Eye (tissue), 1 donor: ENCODE measurements at places on chromosomes 12 and 14.

DNA sequence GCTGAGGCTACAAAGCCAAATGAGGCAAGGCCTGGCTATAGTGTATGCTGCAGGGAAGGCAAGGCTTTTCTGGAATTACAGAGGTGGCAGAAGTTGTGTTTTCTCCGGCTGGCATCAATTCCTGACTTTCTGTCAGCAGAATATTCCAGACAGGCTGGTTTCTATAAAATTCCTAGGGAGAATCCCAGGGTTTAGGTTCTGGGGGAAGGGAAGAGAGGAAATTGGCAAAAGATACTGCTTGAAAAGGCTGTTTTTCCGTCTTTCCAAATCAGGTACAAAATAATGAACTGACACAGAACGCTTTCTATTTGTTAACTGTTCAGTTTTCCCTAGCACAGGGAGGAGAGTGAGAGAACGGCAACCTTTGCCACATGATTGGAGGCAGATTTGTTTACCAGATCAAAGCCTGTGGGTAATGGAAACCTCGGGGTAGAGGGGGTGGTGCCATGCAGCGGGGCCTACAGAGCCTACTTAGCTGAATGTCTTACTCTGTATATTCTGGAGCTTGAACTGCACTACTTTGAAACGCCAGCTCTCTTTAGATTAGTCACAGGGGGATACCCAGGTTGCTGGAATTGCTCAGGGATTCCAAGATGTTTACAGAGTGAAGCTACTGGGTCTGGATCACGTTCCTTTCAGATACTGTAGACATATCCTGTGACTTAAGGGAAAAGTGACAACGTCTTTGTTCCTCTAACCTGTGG, 65.8 kb upstream of the DACT1 start:
- peak; percentile 45 for DNase-seq

DNA sequence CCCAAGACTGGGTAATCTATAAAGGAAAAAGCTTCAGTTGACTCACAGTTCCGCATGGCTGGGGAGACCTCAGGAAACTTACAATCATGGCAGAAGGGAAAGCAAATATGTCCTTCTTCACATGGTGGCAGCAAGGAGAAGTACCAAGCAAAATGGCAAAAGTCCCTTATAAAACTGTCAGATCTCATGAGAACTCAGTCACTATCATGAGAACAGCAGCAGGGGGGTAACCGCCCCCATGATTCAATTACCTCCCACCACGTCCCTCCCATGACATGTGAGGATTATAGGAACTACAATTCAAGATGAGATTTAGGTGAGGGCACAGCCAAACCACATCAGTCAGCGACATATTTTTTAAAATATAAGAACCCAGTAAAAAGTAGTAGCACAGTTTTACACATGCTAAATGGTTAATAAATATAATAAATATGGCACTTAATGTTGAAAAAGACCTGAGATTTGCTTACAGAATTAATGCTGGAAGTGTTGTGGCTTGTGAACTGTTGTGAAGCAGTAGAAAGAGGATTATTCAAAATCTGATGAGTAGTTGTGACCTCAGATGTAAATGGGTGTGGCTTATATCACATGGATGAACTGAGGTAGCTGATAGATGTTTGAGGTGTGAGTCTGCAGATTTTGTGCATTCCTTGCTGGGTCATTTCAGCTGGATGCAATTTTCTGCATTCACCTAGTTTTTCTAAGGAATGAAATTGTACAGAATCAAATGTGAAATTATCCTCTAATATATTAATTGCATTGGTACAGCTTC, 46.9 kb upstream of the CHPT1 start:
- no peak for DNase-seq

DNA sequence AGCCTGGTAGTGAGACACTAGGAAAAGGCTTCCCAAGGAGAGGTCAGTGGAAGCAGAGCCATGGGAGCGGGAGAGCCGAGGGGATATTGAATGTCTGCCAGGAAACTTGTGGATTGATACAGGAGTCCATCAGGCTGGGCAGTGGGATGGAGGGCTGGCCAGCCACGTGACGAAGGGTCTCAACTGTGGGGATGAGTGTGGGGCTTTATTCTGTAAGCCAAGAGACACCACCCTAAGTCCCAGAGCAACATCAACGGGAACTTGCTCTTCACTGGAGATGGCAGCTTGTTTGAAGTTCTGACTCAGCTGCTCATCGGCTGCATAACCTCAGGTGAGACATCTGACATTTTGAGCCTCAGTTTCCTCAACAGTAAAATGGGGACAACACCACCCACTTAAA, 197.8 kb downstream of the VRK1 start:
- DNase-seq = no peak

GRCh38 chr14:22036541-22037239, 363.1 kb upstream of the OR4E1 start:
- no peak for DNase-seq

GRCh38 chr12:105352052-105352451, 21.6 kb downstream of the C12orf75 start:
- no peak for DNase-seq
